ENCODE measurements at places on chromosomes 7 and 10.

DNA sequence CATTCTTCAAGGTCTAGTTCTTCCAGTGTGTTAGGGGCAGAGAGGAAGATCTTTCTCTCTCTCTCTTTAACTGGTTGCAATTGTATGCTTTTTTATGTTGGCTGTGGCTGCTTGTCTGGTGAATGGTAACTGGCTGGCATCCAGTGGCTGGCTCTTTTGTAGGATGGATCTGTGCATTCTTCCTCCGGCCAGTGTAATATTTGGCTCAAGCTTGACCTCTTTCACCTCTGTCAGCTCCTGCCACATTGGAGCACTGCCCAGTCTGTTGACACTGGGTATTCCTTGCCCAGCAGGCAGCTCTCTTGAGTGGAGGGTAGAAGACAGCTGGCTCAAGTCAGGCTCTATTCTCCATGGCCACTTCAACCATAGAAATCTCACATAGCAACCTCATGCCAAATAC, 528.3 kb downstream of the PHTF2 start:
- no peak for DNase-seq

DNA sequence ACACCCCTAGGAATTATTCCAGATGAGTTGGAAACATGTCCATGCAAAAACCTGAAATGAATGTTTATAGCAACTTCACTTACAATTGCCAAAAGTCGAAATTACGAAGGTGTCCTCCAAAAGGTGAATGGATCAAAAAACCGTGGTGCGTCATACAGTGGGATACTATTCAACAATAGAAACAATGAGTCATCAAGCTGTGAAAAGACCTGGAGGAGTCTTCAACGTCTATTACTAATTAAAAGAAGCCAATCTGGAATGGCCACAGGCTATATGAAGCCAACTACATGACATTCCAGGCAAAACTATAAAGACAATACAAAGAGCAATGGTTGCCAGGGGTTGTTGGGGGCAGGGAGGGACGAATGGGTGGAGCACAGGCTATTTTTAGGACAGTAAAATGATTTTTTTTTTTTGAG, 12.6 kb upstream of the PPP2R2D start:
- no peak for DNase-seq

DNA sequence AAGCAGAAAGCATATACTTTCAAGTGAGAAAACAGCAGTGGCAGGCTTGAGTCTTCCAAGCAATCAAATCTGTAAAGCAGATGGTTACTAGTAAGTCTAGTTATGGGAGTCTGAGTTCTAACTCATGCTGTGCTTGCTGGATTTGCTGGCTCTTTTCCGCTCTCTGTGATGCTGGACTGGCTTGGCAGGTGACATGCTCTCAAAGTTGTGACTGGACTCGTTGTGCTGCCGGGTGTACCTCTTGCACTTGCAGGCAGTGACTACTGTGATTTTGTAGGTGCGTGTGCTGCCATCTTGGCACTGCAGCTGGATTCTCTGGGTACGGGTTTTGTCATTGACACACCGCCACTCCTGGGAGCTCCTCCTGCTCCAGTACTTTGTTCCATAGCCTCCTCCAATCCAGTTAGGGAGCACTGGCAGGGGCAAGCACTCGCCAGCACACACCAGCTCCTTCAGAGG, 3.1 kb downstream of the SOSTDC1 start:
- DNase-seq, result no peak

GRCh38 chr10:120421250-120421649, 35.8 kb upstream of the PLPP4 start:
- no peak for DNase-seq

- no peak for DNase-seq
These were observed 27.8 kb downstream of the CAV1 start for GRCh38 chr7:116552602-116553001.

DNA sequence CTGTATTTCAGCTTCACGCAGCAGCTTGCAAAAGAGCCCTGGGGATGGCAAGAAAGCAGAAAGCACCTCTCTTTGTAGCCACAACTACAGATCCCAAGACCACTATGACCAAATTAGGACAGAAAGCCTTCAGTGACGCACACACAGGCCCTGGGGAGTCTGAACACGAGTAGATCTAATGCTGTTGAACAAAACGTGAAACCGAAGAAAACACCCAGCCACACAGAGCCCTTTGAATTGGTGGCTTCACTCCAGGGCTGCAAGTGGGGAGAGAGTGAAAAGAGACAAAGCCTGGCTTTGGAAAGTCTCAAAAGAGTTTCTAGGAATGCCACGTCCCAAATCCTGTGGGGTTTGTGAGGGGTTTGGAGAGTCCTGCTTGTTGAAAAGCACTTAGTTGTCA, 28.4 kb downstream of the PLXNA4 start:
- no peak for DNase-seq

GRCh38 chr10:117532003-117532385, 10.6 kb upstream of the EMX2 start:
- DNase-seq, result no peak

GRCh38 chr7:29287366-29287765, 92.8 kb downstream of the CHN2 start:
- no peak for DNase-seq

Measured in esophagus muscularis mucosa (tissue), 4 donors.